ENCODE measurements at places on chromosomes 13 and 19. TPM values are rescaled to one million over a fixed set of nuclear protein-coding genes. Genes with fewer than 3 reads are reported as not detected.

Gene SH2D3A
- total RNA-seq = 19.8 TPM

Gene TEKTIP1
- total RNA-seq = 3.8 TPM

Gene TUBA3C
- not detected for total RNA-seq

Gene PRODH2
- total RNA-seq = 5.3 TPM

Gene HPN
- total RNA-seq = 71.5 TPM

Gene UBL5
- 335 TPM for total RNA-seq

Gene VSIG10L
- total RNA-seq = 7.0 TPM

Gene GPR180
- 5.3 TPM for total RNA-seq

Gene ZNF723
- total RNA-seq = not detected

Gene CTXN1
- total RNA-seq = 114 TPM

Gene ZIC2
- 0.13 TPM for total RNA-seq

Gene DDA1
- total RNA-seq = 41.4 TPM

Gene NTF4
- 1.5 TPM for total RNA-seq

Gene TMEM150B
- total RNA-seq = not detected

Gene NXNL1
- not detected for total RNA-seq

Gene PTPRS
- 219 TPM for total RNA-seq

Gene MAB21L1
- 0.22 TPM for total RNA-seq

Gene GJA3
- 0.04 TPM for total RNA-seq

Gene CPB2
- not detected for total RNA-seq

Gene CAPNS1
- 427 TPM for total RNA-seq

Gene SKA3
- total RNA-seq = 16.2 TPM

Data from progenitor cell of endocrine pancreas (in vitro differentiated cells).